Muscle of leg (tissue), 16 donors: ENCODE measurements at places on chromosomes 2 and 18.

DNA sequence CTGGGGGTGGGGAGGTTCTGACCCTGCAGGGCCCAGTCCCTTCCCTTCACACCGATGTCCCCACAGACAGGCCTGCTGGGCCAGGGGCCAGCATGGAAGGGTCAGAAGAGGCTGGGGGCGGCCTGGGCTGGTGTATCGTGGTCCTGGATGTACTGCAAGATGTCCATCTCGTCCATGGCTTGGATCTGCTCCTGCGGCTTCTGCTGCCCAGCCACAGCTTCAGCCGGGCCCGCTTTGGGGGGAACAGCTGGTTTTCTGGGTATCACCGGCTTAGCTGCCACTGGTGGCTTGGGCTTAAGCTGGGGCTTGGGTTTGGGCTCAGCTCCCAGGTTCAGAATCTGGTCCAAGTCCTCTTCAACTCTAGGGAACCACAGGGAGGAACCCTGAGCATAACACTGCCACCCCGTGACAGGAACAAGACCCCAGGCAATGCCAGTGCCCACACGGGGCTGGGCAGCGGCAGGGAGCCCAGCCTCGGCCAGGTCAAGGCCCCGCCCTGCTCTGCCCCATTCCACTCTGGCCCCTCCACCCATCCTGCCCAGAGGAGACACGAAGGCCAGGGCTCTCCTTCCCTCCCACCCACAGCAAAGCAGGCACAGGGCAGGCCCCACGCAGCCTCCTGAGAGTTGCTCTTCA is 31.9 kb downstream of the HS1BP3 start:
- H3K4me3 ChIP-seq: no peak overlapping the region
- no peak for DNase-seq
- no peaks in the 10 kb centered on the region for H3K27me3 ChIP-seq
- H3K27ac ChIP-seq: peak overlapping the region; percentile 95
- peaks cover 34% of the 10 kb centered on the region for H3K36me3 ChIP-seq
- H3K4me1 ChIP-seq: peaks cover 99% of the 10 kb centered on the region

DNA sequence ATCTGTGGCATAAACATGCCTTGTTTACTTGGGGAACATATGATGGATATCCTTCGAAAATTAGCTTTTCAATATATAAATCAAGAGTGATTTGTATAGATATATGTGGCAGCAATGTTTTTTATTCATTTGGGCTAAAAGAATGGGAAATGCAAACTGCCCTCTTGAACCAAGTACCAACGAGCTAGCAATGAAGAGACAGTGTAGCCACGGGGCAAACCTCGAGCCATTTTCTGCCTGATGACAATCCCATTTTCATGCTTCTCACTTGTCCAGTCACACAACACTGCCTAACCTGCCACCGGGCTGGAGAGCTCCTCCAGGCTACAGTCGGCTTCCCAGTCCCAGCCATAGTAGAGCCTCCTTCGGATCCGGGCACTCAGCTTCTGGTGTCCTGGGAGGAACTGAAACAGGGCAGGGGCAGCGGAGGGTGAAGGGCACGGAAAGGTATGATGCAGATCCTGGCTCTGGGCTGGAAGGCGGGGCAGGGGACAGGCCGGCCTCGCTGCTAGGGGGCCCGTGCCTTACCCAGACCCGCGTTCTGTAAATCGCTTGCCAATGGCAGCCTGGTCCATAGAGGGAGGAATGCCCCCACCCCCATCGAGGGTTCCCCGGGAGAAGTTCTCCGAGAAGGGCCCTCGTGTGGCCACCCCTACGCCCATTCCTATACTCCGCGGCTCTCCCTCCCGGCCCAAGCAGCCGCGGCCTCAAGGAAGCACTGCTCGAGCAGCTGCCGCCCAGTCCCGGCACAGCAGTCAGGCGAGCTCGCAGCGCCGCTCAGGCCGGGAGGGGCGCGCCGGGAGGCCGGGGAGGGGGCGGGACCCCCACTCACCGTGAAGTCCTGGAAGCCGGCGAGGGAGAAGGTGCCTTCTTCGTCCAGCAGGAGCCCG is 552 bp downstream of the CNPPD1 start:
- peak overlapping the region; percentile 99 for H3K27ac ChIP-seq
- DNase-seq: peak; percentile 64
- no peaks in the 10 kb centered on the region for H3K27me3 ChIP-seq
- peaks cover 58% of the 10 kb centered on the region for H3K36me3 ChIP-seq

DNA sequence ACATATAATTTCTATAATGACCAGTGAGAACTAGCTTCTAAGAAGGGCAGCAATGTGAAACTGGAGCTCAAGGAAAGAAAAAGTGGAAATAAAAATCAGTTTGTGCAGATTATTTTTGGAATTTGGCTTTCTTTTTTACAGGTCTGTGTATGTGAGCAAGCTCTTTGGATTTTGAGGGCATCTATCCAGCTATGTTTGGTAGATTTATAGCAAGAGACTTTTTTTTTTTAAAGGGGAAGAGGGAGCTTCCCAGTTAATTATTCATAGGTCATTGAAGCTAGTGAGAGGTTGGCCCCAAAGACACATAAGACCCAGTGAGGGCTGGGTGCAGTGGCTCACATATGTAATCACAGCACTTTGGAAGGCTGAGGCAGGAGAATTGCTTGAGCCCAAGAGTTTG is 24.0 kb upstream of the COLEC12 start:
- no peaks in the 10 kb centered on the region for H3K36me3 ChIP-seq
- H3K4me1 ChIP-seq: peaks cover 4% of the 10 kb centered on the region
- peak; percentile 83 for DNase-seq
- peak overlapping the region; percentile 3 for H3K27ac ChIP-seq

DNA sequence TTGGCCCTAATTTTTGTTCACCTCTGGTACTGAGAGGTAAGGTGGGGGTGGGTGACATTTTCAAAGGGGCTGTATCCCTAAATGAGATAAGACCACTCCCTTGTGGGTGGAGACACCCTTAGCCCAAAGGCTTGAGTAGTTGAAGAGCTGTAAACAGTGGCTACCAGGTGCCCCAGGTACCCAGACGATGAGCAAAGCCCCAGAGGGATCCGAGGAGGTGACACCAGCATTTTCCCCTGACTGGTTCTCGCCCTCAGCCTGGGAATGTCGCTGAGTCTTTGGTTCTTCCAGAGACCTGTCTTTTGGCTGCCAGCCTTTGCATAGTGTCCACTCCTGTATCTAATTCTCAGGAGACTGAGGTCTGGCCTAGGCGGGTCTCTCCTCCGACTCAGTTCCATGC is 36.5 kb downstream of the RRM2 start:
- H3K27me3 ChIP-seq: no peaks in the 10 kb centered on the region
- H3K36me3 ChIP-seq: peaks cover 13% of the 10 kb centered on the region

GRCh38 chr2:114857196-114857595 is 414.8 kb downstream of the DPP10 start:
- no peak overlapping the region for H3K27ac ChIP-seq
- H3K27me3 ChIP-seq: no peaks in the 10 kb centered on the region
- no peak overlapping the region for H3K4me3 ChIP-seq
